WTC11 (cell line): ENCODE measurements at places on chromosomes 1 and 21. TPM values are rescaled to one million over a fixed set of nuclear protein-coding genes. Genes with fewer than 3 reads are reported as not detected.
A peak's percentile ranks its signal among the peaks of the same experiment; 100 is the strongest.

GRCh38 chr21:14688412-14688811 is 142.3 kb upstream of the SAMSN1 start:
- DNase-seq: no peak

DNA sequence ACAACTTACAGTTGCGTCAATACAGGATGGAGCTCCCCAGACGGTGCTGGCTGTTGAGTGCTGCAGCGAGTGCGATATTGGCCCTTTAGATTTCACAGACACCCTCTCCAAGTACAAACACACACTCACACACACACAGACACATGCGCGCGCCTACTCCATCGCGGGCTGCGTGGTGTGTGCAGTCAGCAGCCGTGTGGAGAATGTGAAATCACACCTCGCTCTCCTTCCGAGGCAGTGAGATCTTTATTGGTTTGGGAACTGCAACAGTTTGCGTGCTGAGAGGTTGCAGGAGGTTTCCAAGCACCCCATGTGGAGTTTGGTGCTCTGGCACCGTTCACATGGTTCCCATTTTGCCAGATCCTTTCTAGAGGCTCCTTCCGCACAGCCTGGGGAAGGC is 372.2 kb downstream of the RRAGC start:
- no peak for DNase-seq

DCAF8 gene
- 121 to 143 TPM (median 128 TPM) in 3 replicates for total RNA-seq

DNAJC8 gene
- 108 to 112 TPM (median 110 TPM) in 3 replicates for total RNA-seq

DNA sequence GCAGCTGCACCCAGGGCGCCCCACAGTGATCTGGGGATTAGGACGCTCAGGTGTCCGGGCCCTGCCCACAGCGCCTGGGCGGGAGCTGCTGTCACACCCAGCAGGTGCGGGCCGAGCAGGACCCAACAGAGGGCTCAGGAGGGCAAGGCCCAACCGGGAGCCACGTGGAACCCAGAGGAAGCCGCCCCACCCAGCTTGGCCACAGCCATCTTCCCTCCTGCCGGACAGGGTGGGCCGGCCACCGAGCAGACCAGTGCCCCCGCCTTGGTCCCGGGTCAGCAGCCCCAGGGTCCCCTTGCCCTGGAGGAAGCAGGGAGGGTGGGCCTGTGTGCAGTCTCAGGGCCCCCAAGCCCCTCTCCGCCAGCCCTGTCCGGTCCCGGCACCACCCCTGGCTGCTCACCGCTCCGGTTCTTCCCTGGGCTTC is 6.3 kb upstream of the TTLL10 start:
- no peak for DNase-seq

GRCh38 chr1:53384796-53385195 is 56.9 kb upstream of the LRP8 start:
- no peak for DNase-seq

GRCh38 chr1:32876341-32877210 is 5.9 kb upstream of the FNDC5 start:
- DNase-seq: peak; percentile 81

DNA sequence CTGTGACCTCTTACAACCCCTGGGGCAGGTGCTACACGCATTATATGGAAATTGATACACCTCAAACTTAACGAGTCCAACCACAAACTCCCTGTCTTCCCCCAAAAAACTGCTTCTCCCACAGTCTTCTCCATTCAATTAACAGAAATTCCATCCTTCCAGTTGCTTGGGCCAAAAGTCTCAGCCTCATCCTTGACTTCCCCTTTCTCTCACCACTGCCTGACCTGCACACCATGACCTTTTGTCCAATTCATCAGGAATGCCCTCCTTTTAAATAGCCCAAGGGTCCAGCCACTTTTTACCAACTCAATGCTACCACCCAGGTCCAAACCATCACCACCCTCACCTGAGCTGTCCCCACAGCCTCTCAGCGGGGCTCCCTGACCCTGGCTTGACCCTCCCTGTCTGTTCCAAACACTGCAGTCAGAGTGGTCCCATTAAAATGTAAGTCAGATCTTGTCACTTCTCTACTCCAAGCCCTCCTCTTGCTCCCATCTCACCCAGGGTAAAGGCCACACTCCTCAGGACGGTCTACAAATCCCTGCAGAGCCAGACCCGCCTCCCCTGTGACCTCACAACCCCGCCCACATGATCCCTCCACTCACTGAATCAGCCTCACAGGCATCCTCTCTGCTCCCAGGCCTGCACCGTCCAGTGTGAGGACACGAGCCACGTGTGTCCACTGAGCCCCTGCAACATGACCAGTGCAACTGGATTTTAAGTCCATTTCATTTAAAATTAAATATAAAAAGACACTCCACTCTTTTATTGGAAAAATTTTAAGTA is 18.5 kb downstream of the KCNN3 start:
- DNase-seq: peak; percentile 58

PRMT6 gene
- 30.7 to 35.3 TPM (median 31.1 TPM) in 3 replicates for total RNA-seq

ZMPSTE24 gene
- 27.0 to 31.7 TPM (median 28.9 TPM) in 3 replicates for total RNA-seq

GNAT2 gene
- total RNA-seq: 0.14 TPM in 1 of 3 replicates, not detected in the others

ARID4B gene
- 30.2 to 35.7 TPM (median 32.8 TPM) in 3 replicates for total RNA-seq

CD1E gene
- not detected in 3 replicates for total RNA-seq

GRCh38 chr1:225290244-225290643 is 137.6 kb downstream of the LBR start:
- no peak for DNase-seq

DNA sequence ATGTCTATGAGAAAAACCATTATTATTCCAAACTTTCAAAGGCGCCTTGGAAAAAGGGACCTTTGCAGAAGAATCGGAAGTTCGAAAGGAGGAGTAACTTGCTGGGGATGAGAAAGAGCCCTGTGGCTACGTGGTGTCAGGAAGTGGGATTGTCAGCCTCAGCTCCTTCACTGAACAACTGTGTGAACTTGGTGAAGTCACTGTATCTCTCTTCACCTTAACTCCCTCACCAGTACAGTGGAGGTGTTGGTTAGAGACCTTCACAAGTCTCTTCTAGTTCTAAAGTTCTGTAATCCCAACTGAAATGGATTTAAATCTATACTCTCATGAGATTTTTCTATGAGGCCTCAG is 285.6 kb downstream of the CACNA1E start:
- DNase-seq: no peak

- no peak for DNase-seq
These were observed 23.8 kb upstream of the CSF1 start for GRCh38 chr1:109886827-109887226.

DNA sequence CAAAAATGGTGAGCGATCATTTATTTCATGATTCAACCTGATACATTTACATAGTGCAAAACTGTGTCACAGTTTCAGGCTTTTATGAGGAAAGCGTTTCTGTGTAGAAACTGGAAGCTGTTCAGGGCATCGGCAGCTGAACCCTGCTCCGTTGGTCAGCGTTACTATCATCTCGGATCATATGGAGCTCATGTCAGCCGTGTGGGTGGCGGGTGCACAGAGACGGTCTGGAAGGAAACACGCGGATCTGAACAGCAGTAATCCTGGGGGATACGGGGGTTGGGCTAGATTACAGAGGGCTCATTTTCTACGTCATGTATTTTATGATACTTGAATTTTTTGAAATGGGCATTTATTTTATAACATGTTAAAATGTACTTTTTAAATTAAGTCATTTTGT is 15.1 kb downstream of the C1orf174 start:
- no peak for DNase-seq

TAS1R3 gene
- total RNA-seq: 0.18 to 0.22 TPM (median 0.21 TPM) in 3 replicates

PLXNA2 gene
- 2.4 to 4.2 TPM (median 3.5 TPM) in 3 replicates for total RNA-seq

DNA sequence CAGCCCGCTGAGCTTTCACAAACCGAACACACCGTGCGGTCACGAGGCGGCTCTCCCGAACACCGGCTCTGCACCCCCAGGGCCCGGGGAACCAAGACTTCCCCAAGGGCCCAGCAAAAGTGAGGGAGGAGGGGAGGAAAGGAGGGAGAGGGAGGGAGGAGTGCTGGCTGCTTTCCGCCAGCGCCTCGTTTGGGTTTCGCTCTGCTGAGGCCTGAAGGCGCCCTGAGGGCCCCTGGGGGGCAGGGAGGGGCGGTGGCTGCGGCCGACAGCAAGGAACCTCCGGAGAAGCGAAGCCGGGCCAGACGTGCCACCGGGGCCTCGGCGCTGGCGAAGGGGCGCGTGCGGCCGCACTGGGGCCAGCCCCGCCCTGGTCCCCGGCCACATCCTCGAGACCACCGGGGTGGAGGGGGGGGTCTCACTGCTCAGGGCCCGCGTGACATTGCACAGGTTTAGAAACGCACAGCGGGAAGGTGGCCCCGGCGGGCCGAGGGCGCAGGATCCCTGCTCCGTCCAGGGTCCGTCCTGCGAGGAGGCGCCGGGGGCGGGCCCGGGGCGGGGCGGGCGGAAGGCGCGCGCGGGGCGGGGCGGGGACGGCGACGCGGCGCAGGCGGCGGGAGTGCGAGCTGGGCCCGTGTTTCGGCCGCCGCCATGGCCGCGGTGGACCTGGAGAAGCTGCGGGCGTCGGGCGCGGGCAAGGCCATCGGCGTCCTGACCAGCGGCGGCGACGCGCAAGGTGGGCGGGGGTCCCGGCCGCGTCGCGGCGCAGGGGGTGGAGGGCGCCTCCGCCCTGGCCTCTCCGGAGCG is at the start of gene PFKL:
Gene PFKL (plus strand): TSS at position 596 of the 804 bp plus-strand sequence. CDS start 53 bp downstream, at position 649.
- peak; percentile 60 for DNase-seq

GRCh38 chr1:234488054-234489006 is 9.4 kb upstream of the TARBP1 start:
- no peak for DNase-seq

PPM1J gene
- total RNA-seq: 19.3 to 23.5 TPM (median 22.6 TPM) in 3 replicates
